ENCODE measurements at places on chromosomes 16 and 17.
A peak's percentile ranks its signal among the peaks of the same experiment; 100 is the strongest.

- DNase-seq = no peak
Measured at GRCh38 chr16:51390877-51391276, 239.8 kb upstream of the SALL1 start.

- peak; percentile 98 for DNase-seq
Measured at GRCh38 chr17:5500589-5501391, 14.4 kb downstream of the MIS12 start.

- DNase-seq = no peak
Measured at GRCh38 chr16:25771812-25772568, 80.2 kb downstream of the HS3ST4 start.

DNA sequence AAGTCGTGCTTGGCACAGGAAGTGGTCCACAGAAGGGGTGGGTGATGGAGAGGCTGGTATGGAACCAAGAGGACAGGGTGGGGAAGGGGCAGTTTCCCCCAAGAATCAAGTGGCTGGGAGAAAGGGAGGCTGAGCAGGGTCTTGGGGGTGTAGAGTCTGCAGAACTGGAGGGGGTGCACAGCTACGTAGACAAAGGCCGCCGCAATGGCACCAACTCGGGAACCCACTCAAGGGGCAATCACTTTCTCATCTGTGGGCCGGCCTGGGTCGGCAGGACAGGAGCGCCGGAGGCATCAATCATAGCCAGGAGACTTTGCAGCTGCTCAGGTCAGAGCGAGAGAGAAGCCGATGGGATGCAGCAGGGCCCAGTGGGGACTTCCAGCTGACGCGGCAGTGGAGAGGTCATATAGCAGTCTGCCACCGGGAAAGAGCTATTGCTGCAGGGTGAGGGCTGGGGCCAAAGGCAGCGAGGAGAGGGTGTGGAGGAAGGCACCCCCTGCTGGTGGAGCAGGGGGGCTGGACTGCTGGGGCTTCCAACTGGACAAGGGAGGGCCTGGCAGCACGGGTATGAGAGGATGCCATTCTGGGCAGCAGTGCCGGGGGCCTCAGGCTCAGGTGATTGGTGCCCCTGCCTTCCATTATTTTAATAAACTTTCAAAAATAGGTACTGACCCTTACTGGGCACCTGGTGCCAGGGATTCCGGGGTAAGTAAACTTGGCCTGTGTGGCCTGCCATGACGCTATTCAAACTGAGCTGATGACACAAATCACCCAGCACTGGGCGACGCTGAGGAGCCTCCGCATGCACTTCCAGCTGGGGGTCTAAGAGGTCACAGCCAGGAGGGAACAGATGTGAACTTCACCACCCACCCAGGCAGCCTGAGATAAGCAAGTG, 52.5 kb upstream of the MTSS2 start:
- no peak for DNase-seq

GRCh38 chr17:79985361-79985942, 50.2 kb downstream of the TBC1D16 start:
- no peak for DNase-seq

All from NCI-H1105 treated with DMSO at 0.1 percent for 48 hours (cell line).